ENCODE measurements at places on chromosomes 5 and 9.

GRCh38 chr5:151060742-151061141, 20.1 kb downstream of the TNIP1 start:
- peaks cover 94% of the 10 kb centered on the region for H3K4me1 ChIP-seq
- DNase-seq, result no peak
- peaks cover 98% of the 10 kb centered on the region for H3K36me3 ChIP-seq
- H3K27me3 ChIP-seq, result no peaks in the 10 kb centered on the region
- H3K27ac ChIP-seq, result peak overlapping the region; percentile 96
- H3K4me3 ChIP-seq, result peak overlapping the region; percentile 64

GRCh38 chr9:109447329-109448076, 50.6 kb downstream of the PTPN3 start:
- H3K36me3 ChIP-seq, result no peaks in the 10 kb centered on the region
- H3K4me1 ChIP-seq, result no peaks in the 10 kb centered on the region
- H3K4me3 ChIP-seq, result no peak overlapping the region
- no peak overlapping the region for H3K27ac ChIP-seq
- H3K27me3 ChIP-seq, result peaks cover 43% of the 10 kb centered on the region

DNA sequence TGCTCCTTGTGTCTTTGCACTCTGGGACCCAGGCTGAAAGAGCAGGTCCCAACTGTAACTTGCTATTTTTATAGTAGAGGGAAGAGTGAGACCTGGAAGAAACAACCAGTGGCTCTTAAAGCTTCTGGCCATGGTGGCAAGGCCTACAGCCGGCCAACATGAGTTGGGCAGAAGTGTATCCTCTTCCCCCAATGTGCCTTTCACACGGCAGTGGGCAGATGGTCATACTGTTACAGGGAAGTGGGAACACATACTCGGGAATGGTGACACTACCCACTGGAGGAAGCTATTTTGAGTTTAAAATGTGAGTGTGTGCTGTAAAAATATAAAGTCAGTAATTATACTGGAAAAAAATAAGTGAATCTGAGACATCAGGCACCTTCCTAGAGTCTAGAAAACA, 116.0 kb downstream of the MVB12B start:
- no peak overlapping the region for H3K4me3 ChIP-seq
- no peak for DNase-seq
- H3K36me3 ChIP-seq, result no peaks in the 10 kb centered on the region
- H3K27me3 ChIP-seq, result no peaks in the 10 kb centered on the region
- peaks cover 2% of the 10 kb centered on the region for H3K4me1 ChIP-seq

DNA sequence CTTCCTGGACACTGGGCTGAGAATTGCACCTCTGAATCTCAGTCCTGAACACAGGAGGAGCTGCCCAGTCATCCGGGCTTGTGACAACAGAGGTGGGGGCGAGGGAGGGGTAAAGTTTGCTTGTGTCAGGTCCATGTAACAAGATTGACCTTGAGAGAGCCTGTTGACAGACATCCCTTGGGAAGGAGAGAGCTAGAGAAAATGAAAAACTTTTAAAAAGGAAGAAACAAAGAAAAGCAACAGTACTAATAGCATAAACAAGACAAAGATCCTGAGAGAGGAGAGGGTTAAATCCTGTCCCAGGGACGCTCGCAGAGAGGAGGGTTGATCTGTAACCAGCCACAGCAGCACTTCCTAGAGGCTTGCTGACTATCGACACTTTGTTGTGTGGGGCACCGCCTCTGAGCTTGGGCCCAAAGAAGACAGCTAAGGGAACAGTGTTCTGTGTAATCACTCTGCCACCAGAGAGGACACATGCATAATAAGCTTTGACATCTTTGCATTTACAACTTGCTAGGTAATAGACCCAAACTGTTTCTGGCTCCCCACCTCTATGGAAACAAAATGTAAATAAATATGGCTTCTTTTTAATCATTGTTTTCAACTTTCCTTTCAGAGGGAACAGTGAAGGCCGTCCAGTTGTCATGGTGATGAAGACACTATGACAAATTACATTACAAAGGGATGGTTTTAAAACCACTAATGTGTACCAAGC, 363.7 kb downstream of the CSNK1G3 start:
- H3K4me1 ChIP-seq, result peaks cover 3% of the 10 kb centered on the region
- H3K27ac ChIP-seq, result no peak overlapping the region
- no peak overlapping the region for H3K4me3 ChIP-seq
- no peaks in the 10 kb centered on the region for H3K36me3 ChIP-seq

- no peak overlapping the region for H3K4me3 ChIP-seq
- no peaks in the 10 kb centered on the region for H3K36me3 ChIP-seq
- H3K27me3 ChIP-seq, result no peaks in the 10 kb centered on the region
- no peaks in the 10 kb centered on the region for H3K4me1 ChIP-seq
- no peak overlapping the region for H3K27ac ChIP-seq
Measured at GRCh38 chr9:71183251-71183650, 61.8 kb upstream of the TRPM3 start.
